Activated T-helper 17 cell treated with anti-CD3 and anti-CD28 coated beads, Interleukin-2, amount 50 U/mL, for 72 hours (primary cell): ENCODE measurements at places on chromosomes 3 and 15.

DNA sequence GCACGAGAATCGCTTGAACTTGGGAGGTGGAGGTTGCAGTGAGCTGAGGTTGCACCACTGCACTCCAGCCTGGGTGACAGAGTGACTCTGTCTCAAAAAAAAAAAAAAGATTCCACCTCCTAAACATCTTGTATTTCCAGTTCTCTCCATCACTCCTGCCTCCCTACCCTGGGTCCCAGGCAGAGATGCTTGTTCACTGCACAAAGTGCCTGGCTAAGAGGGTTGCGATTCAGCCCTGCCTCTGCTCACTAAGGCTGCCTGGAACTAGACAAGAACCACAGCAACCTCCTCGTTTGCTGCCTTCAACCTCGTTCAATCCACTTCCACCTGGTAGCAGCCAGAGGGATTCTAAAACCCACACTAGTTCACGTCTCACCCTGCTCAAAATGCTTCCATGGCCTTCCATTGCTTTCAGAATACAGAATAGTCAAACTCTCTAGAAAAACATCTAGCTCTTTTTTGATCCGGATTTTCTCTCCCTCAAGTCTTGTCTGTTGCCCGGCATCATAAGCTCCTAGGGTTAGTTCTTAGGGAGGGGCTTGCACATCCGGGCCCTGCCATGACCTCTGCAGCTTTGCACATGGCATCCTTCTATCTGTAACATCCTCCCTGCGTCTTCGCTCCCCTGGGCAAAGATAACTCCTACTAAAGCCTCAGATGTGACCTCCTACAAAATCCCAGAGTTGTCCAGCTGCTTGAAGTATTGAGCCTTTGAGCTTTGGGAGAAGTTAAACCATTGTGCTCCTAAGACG, 1.0 kb upstream of the MCM2 start:
- ATAC-seq, result no peak

DNA sequence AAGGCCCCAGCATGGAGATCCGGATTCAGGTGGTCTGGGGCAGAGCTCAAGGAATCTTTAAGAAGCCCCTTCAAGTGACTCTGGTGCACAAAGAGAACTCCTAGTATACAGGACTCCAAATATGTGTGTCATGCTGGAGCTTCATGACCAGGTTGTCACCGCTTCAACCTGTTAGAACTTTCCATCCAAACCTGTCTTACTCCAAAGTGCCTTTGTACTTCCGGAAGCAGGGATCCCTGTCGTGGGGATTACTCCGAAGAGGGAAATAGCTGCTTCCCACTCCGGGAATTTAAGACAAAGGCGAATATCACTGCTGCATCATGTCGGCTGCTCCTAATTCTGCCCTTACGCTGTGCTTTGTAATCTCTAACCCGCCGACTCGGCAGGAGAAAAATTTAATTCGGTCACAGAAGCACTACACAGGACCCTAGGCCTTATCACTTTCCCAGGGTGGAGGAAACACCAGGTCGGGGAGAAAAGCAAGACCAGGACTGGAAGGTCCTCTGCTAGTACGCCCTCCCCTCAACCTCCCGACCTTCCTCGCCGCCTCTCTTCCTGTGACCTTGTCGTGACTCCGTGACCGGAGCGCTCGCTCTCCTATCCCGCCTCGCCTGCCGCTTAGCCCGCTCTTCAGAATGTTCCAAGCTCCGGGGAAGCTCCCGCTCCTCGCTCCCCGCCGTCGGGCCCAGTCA, 730 bp downstream of the HIGD1A start:
- peak; percentile 41 for ATAC-seq

DNA sequence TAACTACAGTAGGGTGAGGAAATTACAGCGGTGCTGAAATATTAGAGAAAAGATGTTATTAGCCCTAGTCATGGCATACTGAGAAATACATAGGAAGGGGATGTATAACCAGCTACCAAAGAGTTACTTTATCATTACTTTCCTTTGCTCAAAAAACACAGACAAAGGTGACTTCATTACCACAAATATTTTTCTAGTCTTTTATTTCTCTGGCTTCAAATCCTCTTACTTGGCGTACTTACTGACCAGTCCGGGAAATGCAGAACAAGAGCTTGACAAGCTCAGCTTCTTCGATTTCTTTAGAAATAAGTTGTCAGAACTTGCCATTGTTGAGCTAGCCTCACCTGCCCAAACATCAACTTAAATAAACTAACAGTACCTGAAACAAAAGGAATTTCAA, 142.1 kb upstream of the TMCO5A start:
- no peak for ATAC-seq

DNA sequence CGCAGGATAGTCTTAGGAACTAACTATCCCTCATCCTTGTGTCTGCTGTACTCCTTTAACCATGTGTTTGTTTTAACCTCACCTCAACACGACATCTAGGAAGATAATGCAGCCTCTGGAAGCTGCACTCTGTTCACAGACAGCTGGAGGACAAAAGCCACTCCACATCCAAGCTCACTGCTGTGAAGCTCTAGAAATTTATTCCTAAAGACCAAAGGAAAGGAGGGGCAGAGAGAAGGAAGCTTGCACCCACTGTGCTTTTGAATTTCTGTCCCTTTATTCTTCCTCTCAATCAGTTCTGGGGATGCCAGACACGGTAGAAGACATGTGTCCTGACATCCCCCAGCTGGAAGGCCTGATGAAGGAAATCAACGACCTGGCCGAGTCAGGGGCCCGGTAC, 182.9 kb upstream of the CHRM5 start:
- no peak for ATAC-seq

- ATAC-seq, result no peak
Measured at GRCh38 chr3:51400166-51400565, 9.1 kb downstream of the RBM15B start.

- ATAC-seq, result peak; percentile 68
Measured at GRCh38 chr3:187958432-187959003, 195.4 kb upstream of the LPP start.

GRCh38 chr3:50259432-50260026, 9.4 kb upstream of the SEMA3B start:
- peak; percentile 18 for ATAC-seq

DNA sequence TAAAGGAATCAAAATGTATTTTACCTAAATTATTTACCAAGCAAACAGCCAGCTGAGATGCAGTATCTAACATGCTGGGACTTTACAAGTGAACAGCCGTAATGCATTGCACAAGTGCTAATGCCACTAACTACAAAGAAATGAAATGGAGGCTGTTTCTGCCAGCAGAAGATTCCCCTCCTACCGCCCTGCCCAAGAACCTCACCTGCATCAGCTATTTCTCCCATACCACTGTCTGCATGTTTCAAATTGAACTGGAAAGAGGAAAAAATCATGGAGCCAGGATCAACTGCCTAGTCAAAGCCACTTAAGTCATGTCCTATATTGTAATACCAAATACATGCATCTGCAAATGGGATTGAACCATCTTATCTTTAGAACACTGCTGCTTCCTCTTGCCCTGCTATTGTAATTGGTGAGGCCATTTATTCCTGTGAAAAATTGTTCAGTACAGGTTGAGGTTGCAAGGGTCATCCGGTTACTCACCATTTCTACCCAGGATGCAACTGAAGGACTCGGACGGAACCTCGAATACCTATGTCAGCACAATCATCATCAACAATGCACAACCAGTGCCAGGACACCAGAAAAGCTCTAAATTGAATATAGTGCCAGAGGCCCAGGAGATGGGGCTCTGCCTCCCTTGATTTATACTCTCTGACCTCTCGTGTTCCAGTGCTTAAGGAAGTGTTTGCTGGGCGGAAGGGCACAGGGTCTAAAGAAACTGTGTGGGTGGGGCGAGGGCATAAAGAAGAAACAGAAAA, 27.5 kb downstream of the ANXA2 start:
- ATAC-seq, result no peak

DNA sequence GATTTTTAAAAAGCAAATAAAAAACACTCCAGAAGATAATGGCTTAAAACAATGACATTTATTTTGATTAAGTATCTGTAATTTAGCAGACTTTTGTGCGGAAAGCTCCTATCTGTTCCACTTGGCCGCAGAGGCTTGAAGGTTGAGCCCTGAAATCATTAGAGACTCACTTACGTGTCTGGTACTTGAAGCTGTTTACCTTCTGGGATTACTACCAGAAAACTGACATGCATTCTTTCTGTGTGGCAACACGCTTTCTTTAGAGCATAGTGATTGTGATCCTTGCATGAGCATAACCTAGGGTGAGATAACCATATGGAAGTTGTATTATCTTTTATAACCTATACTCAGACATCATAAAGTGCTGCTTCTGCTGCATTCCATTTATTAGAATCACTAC, 298.5 kb downstream of the SI start:
- no peak for ATAC-seq

GRCh38 chr3:122104515-122105194, 49.5 kb downstream of the CD86 start:
- ATAC-seq, result peak; percentile 37

GRCh38 chr15:75671730-75672602, 24.3 kb downstream of the SNX33 start:
- no peak for ATAC-seq

GRCh38 chr15:53746101-53746500, 13.4 kb downstream of the WDR72 start:
- no peak for ATAC-seq

GRCh38 chr3:24110051-24110450, 165.0 kb downstream of the NR1D2 start:
- ATAC-seq, result no peak

GRCh38 chr3:166405896-166406295, 568.7 kb upstream of the BCHE start:
- no peak for ATAC-seq

DNA sequence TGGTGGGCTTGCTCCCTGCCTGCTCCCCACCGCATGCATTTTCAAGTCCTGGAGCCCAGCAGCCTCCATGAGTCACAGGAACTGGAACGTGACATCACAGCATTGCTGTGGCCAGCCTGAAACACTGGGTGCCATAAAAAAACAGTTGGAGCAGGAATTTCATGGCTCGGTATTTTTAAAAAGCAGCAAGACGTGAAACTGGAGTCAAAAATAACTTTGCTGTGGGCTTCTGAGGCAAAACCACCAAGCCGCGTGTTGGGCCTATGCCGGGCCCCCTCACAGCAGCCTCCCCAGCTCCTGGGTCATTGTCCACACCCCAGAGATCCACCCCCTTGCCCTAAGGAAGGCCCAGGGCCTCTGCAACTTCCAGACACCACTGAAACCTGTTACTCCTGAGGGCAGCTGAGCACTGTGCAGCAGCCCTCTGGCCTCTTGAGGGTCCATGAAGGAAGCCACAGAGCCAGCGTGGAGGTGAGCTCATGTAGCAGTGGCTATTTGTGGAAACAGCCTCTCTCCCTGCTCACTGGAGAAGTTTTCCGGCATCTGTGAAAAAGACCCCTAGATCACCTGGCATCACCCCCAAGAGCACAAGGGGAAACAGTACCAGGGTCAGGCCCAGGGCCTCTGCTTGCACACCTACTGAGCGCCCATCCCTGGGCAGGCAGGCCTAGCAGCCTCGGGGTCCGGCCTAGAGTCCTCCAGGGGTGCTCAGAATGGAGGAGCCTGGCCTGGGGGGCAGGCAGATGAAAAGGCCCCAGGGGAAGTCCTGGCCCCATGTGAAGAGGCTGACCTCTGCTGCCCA, 34.0 kb upstream of the DUSP7 start:
- no peak for ATAC-seq

- no peak for ATAC-seq
Measured at GRCh38 chr3:28978092-28978491, 302.8 kb upstream of the RBMS3 start.

GRCh38 chr3:55543181-55543614, 56.1 kb upstream of the WNT5A start:
- ATAC-seq, result no peak

GRCh38 chr15:56532721-56533460, 68.0 kb upstream of the MNS1 start:
- no peak for ATAC-seq

DNA sequence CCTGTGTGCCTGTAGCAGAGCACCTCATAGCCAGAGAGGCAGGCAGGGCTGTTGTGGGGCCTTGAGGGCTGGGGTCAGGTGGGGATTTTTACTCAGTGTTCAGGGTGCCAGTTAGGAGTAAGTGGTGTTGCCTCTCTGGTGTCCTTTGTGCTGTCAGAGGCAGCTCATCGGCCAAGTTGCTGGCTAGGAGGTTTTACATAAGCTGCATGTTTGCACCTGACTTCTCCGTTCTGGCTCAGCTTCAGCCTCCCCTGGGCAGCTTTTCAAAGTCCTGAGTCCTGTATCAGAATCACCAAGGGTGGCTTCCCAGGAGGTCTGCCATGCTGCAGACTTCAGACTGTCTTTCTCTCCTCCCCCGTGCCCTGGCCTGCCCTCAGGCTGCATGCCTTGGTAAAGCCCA, 242.6 kb upstream of the TPM1 start:
- ATAC-seq, result no peak

GRCh38 chr3:125080077-125080476, 24.3 kb upstream of the HEG1 start:
- ATAC-seq, result no peak

GRCh38 chr3:62708638-62709373, 166.4 kb downstream of the CADPS start:
- no peak for ATAC-seq

GRCh38 chr3:132285620-132285945, 31.6 kb upstream of the ACP3 start:
- ATAC-seq, result no peak

- no peak for ATAC-seq
Measured at GRCh38 chr3:134833453-134834163, 38.5 kb downstream of the EPHB1 start.

GRCh38 chr3:122642935-122643334, 37.7 kb upstream of the PARP14 start:
- ATAC-seq, result peak; percentile 75

GRCh38 chr15:97140216-97140615, 809.7 kb downstream of the NR2F2 start:
- ATAC-seq, result no peak

GRCh38 chr3:38131621-38132369, 5.1 kb downstream of the ACAA1 start:
- peak; percentile 27 for ATAC-seq

DNA sequence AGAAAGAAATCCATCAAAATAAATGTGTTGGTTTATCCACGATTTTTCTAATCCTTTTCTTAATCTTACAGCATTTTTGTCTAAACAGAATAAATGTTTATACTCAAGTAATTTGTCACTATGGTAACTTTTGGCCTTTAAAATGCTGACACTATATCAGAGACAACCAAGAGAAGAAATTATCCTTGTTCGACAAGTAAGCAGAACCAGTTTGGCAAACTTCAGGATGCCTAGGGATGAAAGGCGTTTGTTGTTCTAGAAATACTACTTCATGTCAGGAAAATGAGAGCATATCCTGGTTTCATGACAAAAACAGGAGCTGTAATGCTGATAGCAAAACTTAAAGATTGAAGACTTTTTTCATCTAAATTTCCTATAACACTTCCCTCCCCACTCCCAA, 308.0 kb upstream of the ATP11B start:
- no peak for ATAC-seq

GRCh38 chr15:31211353-31211752, 109.8 kb upstream of the TRPM1 start:
- no peak for ATAC-seq

- ATAC-seq, result no peak
Measured at GRCh38 chr3:11559816-11560633, 83.7 kb downstream of the VGLL4 start.
